Neural progenitor cell (in vitro differentiated cells): ENCODE measurements at places on chromosomes 7 and 10. TPM values are rescaled to one million over a fixed set of nuclear protein-coding genes. Genes with fewer than 3 reads are reported as not detected.

Gene EFCAB10
- 1.1 and 5.0 TPM in 2 replicates for total RNA-seq

Gene PRF1
- not detected in 2 replicates for total RNA-seq

Gene AP1S1
- 74.4 and 94.2 TPM in 2 replicates for total RNA-seq

Gene HTR5A
- total RNA-seq, result not detected in 2 replicates

Gene CCL24
- total RNA-seq, result not detected in 2 replicates

Gene RABGEF1
- 26.5 and 36.5 TPM in 2 replicates for total RNA-seq

Gene SFMBT2
- 1.8 and 2.6 TPM in 2 replicates for total RNA-seq

Gene SEMA4G
- 2.3 and 5.4 TPM in 2 replicates for total RNA-seq

Gene PURB
- 18.5 and 26.5 TPM in 2 replicates for total RNA-seq

Gene HPSE2
- 3.4 and 4.3 TPM in 2 replicates for total RNA-seq

Gene GLI3
- total RNA-seq, result 32.0 and 33.0 TPM in 2 replicates

Gene MRLN
- not detected in 2 replicates for total RNA-seq

Gene EGFR
- total RNA-seq, result 4.6 and 4.7 TPM in 2 replicates

Gene MMD2
- 0.28 TPM in 1 of 2 replicates, not detected in the other for total RNA-seq

Gene ATP5F1C
- total RNA-seq, result 356 and 466 TPM in 2 replicates

Gene EN2
- not detected in 2 replicates for total RNA-seq

Gene GATA3
- total RNA-seq, result 0.09 TPM in 1 of 2 replicates, not detected in the other

Gene PDE1C
- 0.54 and 0.56 TPM in 2 replicates for total RNA-seq

Gene GSAP
- total RNA-seq, result 2.0 and 2.6 TPM in 2 replicates

Gene CDHR3
- 1.4 and 3.7 TPM in 2 replicates for total RNA-seq

Gene SKIDA1
- total RNA-seq, result 123 and 127 TPM in 2 replicates

Gene ADRB1
- total RNA-seq, result 0.09 TPM in 1 of 2 replicates, not detected in the other

Gene GPR158
- total RNA-seq, result 0.09 and 0.39 TPM in 2 replicates

Gene GIMAP4
- not detected in 2 replicates for total RNA-seq

Gene ADAM22
- 10.7 and 13.7 TPM in 2 replicates for total RNA-seq

Gene ALDH18A1
- 93.7 and 97.2 TPM in 2 replicates for total RNA-seq

Gene SEPHS1
- total RNA-seq, result 94.9 and 95.9 TPM in 2 replicates

Gene NPFFR1
- 0.06 TPM in 1 of 2 replicates, not detected in the other for total RNA-seq

Gene COL17A1
- total RNA-seq, result 1.5 and 2.3 TPM in 2 replicates

Gene DGKB
- 2.2 and 5.5 TPM in 2 replicates for total RNA-seq

Gene ZNF467
- total RNA-seq, result 0.17 and 1.7 TPM in 2 replicates

Gene AKR1C8
- total RNA-seq, result not detected in 2 replicates

Gene ARHGAP19
- total RNA-seq, result 58.9 and 88.8 TPM in 2 replicates

Gene HTRA1
- total RNA-seq, result 12.2 and 17.0 TPM in 2 replicates

Gene SFTPA2
- total RNA-seq, result not detected in 2 replicates

Gene FKBP6
- not detected in 2 replicates for total RNA-seq

Gene CRPPA
- total RNA-seq, result 1.4 and 2.6 TPM in 2 replicates

Gene FAM25C
- not detected in 2 replicates for total RNA-seq

Gene ZC3HAV1L
- 7.1 and 9.5 TPM in 2 replicates for total RNA-seq

Gene OPN1SW
- total RNA-seq, result 0.46 TPM in 1 of 2 replicates, not detected in the other

Gene SPDYE3
- total RNA-seq, result not detected in 2 replicates

Gene MYL10
- not detected in 2 replicates for total RNA-seq

Gene FAM180A
- total RNA-seq, result not detected in 2 replicates

Gene CUBN
- total RNA-seq, result 1.5 and 2.2 TPM in 2 replicates

Gene AQP1
- total RNA-seq, result 0.87 TPM in 1 of 2 replicates, not detected in the other

Gene OR2A42
- 0.15 TPM in 1 of 2 replicates, not detected in the other for total RNA-seq

Gene ASB10
- total RNA-seq, result not detected in 2 replicates

Gene DGKI
- 3.4 and 5.5 TPM in 2 replicates for total RNA-seq
